ENCODE measurements at places on chromosomes 3 and 15.

DNA sequence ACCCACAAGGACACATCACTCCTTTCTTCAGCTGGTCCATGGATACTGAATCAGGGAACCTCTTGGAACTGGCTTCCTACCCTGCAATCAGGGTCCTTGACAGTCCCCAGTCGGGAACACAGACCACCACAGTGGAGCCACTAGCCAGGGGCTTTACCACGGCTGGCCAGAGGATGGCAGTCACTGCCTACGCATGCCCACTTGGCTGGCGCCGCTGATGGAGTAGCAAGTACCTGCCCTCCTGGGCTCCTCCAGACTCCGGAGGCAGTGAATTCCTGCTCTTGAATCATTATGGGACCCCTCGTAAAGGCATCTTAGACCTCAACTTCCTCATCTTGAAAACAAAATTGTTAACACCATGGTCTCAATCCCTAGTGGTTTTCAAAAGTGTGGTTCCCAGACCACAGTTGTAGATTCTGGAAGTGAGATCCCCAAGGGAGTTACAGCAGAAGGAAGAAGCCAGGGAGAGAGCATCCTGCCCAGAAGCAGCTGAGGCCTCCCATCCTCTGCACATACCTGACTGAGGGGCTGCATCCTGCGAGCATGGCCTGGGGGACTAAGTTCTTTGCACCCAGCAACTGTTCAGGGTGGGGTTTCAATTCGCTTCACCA, 9.1 kb upstream of the SKIC8 start:
- no peak for DNase-seq

DNA sequence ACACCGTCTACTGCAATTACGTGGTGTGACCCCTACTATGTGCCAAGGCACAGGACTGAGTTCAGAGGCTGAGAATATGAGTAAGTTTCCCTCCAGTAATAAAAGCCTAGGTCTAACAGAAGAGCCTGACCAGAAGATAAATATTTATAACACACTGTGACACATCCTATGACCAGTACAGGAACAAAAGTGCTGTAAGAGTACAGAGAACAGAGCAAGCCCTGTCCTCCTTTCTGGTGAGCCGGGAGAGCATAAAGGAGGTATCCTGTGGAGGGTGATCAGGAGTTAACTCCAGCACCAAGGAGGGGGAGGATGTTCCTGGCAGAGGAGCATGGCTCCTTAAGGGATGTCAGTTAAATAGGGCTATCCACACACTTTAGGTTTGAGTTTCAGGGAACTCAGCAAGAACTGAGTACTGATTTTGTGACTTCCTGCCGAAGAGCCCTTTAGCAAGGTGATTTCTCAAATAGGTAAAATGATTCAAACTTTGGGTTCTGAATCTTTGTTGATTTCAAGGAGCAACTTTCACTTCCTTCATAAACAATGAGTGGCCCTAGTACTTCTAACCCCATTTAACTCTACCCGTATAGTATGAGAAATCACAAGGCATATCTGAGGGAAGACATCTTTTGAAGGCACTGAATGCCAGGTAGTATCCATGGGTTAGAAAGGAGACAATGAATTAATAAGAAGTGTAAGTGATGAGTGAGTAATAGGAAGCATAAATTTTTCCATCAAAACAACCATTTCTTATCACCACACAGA, 198.0 kb downstream of the THRB start:
- DNase-seq = no peak

DNA sequence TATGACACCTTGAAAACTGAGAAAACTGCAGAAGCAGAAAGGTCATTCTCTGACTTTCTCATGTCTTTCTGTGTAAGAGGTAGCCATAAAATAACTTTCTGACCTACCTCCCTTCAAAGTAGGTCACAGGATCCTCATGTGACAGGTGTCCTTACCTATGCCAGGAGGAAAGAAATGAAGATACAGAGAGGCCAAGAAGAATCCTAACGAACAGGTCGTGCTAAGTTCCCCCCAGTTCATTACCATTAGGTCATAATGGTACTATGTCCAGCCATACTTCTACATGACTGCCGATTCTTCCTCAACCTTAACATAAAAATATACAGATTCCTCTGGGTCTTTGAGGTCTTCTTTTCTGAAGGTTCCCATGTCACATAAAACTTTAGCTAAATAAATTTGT, 118.6 kb downstream of the FOXB1 start:
- DNase-seq = no peak

DNA sequence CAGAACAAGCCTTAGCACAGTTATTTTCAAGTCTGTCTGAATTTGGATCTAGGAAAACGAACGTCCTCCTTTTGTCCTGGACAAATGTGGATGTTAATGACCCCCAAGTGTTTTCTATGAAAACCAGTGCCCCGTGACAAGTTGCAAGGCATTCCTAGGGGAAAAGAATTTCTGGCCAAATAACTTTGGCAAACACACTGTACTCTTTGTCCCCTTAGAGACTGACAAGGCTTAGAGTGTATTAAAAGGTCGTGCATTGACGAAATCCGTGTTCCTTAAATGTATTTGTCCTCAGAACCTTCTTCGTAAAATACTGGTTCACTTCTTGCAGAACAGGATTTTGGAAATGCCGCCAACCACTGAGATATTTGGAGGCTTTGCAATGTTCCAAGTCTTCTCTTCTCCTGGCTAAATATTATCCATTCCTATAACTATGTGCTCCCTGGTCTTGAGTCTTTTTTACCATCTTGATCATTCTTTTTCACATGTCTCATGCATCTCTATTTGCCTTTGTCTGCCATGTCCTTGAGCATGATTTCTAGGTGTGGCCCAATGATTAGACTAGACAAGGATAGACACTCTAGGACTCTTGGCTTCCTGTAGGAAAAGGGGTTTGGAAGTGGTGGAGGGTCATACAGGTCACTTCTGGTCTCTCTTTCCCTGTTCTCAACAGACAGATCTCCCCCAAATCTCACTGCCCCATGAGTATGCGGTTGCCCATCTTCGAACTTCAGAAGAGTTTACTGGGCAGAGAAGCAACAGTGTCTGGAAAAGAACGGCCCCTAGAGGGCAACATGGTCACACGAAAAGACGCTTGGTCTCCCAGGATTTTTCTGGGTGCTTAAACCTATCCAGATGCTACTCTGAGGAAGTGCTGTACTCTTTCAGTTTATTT, 117.5 kb downstream of the EDEM1 start:
- DNase-seq = no peak

GRCh38 chr3:126446791-126447190, 28.9 kb downstream of the ZXDC start:
- DNase-seq = no peak

DNA sequence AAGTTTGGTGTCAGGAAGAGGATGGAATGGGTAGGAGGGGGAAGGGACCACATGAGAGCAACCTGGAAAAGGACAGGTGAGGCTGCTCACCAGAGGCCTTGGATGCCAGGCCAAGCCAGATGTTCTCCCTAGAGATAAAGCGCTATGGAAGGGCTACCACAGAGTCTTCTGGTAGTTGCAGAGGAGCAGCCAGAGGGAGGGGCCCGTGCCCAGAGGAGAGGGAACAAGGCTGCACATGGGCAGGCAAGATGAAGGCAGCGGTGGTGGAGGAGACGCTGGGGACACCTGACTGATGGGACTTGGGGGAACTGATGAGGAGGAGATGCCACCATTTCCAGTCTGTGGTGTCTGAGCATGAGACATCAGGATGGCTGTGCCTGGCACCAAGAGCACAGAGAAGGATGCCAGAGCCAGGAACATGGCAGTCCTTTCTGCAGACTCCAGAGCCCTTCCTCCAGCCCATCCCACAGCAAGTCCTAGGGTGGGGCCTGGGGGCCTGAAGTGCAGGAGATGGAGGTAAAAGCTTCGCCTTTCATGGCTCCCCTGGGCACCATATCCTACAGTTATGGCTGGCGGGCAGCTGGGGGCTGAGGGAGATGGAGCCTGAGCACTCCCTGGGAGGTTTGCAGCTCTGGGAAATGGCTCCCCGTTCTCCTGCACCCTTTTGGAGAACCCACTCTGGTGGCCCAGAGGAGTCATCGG, 103.0 kb downstream of the ETFA start:
- no peak for DNase-seq

DNA sequence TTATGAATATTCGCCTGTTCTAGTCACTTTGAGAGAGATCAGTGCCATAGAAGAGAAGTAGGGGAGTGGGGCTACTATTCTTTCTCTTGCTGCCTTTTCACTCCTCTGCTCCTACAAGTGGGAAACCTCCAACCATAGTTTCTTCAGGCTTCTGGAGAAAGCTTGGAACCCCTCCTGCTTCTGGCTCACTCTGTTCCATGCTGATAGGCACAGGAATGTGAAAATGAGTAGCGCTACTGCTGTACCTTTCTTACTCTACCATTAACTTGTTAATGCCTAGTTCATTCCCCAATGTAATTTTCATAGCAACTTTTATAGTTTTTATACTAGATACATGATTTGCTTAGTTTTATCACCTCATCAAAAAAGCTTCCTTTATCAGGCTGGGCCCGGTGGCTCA, 26.7 kb upstream of the JMJD7 start:
- no peak for DNase-seq

GRCh38 chr15:72318408-72318942, 1.5 kb downstream of the CELF6 start:
- no peak for DNase-seq

- no peak for DNase-seq
Observed at GRCh38 chr3:182583545-182583944, 209.8 kb upstream of the ATP11B start.

- no peak for DNase-seq
Observed at GRCh38 chr3:171160325-171160724, 133.8 kb upstream of the SLC2A2 start.

- DNase-seq = no peak
Observed at GRCh38 chr3:106629215-106629832, 747.9 kb upstream of the CCDC54 start.

DNA sequence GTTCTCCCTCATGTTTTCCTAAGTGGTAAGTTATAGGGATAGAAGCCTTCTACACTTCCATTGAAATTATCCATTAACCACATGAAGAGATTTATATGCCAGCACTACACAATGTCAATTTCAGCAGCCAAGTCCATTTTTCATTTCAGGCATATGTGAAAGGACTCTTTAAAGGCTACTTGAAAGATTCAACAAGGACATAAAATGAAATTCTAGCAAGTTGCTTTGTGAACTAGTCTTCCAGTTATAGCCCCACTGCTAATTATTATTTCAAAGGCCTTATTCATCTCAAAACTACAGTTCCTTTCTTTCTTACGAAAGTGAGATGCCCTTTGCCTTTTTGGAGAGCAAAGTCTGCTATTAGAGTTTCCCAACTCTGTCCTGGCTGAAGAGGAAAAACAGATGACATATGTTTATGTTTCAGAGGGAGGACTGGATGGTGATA, 66.0 kb upstream of the SLC2A2 start:
- DNase-seq = no peak

GRCh38 chr15:58419803-58420524, 11.8 kb upstream of the LIPC start:
- no peak for DNase-seq

- no peak for DNase-seq
Observed at GRCh38 chr3:44761101-44761423, 357 bp downstream of the KIAA1143 start.

DNA sequence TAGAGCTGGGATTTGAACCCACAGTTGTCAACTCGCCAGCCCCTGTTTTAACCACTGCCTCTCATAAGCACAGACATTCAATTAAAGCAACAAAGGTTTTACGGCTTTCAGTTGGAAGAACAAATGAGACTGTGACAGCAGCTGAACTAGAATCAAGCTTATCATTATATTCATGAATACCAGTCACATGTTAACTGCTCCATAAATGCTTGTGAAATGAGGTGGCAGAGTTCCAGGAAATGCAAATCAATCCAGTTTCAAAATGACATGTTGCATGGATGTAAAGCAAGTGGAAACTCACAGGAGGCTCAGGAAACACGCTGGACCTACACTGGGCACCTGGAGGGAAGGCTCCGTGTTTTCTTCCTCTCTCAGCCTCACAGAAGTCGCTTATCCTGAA, 3.9 kb downstream of the GP5 start:
- no peak for DNase-seq

DNA sequence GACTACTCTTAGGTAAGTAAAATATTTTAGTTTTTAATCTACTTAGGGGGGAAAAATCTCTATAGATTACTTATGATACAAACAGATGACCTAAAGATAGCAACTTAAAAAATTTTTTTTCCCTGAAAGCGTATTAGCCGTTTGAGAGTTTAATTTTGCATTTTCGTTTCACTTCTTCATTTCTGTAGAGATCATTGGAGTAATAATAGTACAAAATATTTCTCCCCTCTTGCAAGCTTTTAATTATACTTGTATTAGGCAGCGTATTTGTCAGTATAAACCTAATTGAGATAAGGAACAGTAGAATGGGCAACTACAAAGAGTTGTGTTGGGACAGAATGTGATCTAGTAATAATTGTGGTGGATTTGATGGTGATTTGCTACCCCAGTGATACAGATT, 10.3 kb downstream of the SKIL start:
- DNase-seq = no peak

- no peak for DNase-seq
Observed at GRCh38 chr3:65508750-65509422, 529.8 kb downstream of the MAGI1 start.

DNA sequence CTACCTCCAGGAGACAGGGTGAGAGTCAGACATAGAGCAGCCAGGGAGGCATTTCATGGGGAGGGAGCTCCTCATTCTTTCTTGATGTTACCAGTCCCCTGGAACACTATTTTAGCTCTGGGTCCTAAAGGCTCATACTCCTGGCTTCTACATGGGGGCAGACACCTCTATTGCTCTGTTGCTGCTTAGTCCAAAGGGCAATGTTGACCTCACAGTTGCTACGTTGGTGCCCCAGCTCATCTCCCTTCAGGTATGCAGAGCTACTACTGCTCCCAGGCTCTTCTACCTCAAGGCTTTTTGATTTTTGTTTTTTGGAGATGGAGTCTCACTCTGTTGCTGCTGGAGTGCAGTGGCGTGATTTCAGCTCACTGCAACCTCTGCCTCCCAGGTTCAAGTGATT, 245.6 kb upstream of the LRRFIP2 start:
- no peak for DNase-seq

DNA sequence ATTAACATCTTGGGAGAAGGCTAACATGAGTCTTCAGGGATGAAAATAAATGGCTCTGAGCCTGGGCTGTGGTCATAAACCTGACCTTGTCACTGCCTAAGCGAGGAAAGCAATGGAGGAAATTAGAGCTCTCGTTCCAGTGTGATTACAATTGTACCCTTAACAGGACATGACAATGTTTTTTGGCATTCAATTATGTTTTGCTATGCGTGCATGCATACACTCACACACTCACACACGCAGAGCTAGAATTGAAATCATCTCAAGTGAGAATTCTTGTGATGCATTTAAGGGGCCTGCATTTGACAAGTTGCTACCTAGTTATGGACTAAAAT, 24.1 kb downstream of the ZNF80 start:
- no peak for DNase-seq

- no peak for DNase-seq
Observed at GRCh38 chr15:80904998-80905397, 84.6 kb downstream of the MESD start.

- no peak for DNase-seq
Observed at GRCh38 chr3:62100282-62100989, 272.9 kb downstream of the FEZF2 start.

DNA sequence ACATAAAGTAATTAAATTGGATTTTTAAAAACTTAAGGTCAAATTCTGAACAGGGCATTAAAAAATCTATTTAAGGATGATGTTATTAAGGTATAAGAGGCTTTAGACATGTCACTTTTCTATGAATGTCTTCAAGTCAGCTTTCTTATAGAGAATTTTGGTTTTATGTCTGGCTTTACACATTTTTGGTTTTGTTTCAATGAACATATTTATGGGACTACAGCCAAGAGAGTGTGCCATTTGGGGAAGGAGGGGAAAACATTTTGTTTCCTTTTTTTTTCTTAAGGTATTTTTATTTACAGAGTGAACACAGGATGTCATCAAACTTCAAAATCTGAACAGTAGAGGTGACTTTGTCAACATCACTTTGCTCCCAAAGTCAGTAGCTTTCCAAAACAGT, 222.8 kb downstream of the DPH6 start:
- no peak for DNase-seq
